ENCODE measurements at places on chromosomes 2 and 18.

DNA sequence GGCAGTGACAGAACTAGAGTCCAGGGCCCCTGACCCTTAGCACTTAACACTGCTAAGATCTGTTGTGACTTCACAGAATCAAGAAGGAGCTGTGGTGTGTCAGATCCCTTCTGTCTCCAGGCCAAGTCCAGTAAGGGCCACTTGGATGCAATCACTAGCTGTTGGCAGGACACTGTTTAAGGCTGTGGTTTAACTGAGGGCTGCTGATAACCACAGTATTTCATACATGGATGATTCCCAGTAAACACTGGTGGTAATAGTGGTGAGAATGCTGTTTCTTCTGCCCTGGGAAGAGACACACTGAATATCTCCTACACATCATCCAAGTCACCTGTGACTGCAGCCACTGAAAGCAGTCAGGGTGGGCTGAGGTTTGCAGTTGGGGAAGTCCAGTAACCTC, 77.7 kb upstream of the FBXO11 start:
- no peak for DNase-seq

DNA sequence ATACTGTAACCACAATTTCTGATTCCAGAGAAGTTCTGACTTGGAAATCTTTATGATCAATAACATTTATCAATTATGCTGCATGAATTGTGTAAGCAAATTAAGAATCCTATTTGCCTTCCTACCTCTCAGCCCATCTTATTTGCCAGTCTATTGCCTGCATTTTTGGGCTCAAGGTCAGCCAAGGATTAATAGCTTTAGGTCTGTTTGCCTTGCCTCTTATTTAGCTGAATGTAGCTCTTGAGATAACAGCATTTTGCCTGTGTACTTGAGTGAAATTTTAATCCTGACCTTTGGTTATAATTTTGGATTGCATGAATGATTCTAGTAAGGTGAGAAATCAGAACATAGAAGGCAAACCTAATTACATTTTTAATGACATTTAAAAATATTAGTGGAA, 51.2 kb downstream of the MYO3B start:
- no peak for DNase-seq

DNA sequence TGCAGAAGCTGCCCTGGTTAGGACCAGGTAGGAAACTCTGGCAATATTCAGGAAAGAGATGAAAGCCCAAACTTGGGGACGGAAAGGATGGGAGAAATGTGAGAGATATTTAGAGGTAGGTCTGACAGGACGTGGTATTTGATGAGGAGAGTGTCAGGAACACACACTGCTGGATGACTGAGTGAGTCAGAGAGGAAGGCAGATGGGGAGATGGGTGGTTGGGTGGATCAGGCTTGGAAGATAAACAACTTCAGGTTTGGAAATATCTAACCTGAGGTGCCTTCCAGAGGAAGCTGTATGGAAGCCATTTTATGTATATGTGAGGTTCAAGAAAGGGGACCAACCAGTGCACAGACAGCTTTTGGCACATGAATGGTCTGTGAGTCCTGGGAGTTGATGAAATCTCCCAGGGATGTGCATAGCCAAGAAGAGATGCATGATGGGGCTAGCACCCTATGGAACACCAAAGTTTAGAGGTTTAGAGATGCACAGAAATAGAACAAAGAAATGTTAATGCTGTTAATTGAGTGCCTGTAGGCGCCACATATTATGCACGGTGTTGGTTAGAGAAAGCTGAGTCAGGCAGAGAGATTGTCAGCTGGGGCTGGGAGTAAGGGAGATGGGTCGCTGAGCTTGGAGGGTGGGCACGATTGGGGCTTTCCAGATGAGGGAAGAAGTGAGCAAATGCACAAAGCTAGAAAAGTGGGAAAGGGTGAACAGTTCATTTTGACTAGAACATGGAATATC, 101.0 kb downstream of the VIT start:
- no peak for DNase-seq

DNA sequence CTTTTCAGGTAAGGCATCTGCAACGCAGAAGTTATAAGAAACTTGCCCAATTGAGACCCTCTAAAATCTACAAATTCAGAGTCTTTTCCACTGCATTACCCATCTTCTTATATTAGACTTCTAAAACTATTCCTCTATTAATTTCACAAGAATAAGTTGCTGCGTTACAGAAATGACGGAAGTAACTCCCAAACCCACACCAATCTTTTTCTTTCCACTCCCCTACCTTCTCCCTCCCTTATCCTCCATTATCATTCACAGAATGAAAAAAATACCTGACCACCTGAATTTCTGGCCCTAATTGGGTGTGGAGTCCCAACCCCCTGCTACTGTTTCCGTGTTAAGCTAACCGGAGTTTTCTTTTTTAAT, 689 bp downstream of the RPRD1A start:
- DNase-seq = no peak

- DNase-seq = no peak
These were observed 417.9 kb downstream of the PID1 start for GRCh38 chr2:228853151-228853550.

DNA sequence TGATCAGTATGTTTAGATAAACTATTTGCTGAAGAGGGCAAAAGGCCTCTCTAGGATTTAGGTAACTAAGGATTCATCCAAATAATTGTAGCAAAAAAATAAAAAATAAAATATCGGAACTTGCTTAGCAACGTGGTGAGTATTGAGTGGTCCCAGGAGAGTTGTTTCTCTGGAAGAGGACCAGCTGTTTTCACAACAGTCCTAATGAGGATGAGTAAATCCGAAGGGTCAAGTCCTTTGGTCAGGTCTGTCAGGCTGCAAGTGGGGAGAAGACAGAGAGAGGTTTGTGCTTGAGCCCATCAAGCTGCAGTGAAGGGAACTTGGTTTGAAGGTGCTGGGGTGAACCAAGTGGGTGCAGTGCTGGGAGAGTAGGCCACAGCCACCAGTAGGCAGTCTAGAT, 539.2 kb downstream of the SLC4A3 start:
- DNase-seq = no peak

DNA sequence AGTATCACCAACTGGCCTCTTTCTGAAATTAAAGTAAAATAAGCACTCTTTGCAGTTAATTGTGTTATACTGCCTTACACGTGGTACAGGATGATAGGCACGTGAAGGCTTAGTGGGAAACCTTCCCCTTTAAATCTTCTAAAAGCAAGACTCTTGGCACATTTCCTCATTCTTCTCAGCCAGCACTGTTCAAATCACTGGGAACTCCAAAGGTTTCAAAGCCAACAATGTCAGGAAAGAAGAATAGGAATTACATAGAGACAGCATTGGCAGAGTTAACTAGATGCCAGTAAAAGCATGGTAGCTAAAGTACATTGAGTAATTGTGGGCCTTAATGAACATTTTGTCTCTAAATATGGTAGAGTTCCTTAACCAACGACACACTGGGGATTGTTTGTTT, 96.4 kb downstream of the DTNA start:
- no peak for DNase-seq

- DNase-seq = no peak
These were observed 160.6 kb downstream of the DTNA start for GRCh38 chr18:34870555-34871310.

DNA sequence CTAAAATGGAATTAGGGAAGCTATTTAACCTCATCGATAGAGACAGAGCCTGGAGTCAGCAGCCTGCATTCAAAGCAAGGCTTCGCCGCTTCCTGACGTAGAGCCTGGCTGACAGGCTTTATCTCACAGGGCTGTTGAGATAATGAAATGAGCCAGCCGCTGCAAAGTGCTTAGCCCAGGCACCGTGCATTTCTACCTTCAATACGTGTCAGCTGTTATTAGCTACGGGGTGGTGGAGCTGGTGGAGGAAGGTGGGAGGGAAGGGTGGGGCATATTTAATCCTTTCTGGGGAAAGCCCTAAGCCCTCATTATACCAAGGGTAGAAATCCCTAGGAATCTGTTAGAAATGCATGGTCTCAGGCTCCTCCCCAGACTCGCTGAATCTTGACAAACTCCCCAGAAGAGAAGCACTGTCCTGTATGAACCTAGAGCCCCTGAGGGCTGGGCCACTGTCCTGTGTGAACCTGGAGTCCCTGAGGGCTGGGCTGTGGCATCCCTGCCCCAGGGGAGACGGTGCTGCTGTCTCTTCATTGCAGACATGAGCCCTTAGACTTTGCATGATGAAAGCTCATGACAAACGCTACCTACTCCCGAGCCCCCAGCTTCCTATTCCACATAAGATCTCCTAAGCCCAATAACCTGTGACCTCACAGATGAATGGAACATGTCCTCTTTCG, 72.4 kb downstream of the ALPK2 start:
- DNase-seq = no peak

DNA sequence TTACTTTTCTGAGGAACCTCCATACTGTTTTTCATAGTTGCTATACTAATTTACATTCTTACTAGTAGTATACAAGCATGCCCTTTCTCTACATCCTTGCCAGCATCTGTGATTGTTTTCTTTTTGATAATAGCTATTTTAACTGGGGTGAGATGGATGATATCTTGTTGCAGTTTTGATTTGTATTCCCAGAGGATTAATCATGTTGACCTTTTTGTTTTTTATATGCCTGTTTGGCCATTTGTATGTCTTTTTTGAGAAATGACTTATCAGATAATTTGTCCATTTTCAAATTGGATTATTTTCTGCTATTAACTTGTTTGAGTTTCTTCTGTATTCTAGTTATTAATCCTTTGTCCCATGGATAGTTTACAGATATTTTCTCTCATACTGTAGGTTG, 141.5 kb downstream of the UBR3 start:
- no peak for DNase-seq

- DNase-seq = no peak
These were observed 13.8 kb downstream of the CYP26B1 start for GRCh38 chr2:72133721-72134407.

DNA sequence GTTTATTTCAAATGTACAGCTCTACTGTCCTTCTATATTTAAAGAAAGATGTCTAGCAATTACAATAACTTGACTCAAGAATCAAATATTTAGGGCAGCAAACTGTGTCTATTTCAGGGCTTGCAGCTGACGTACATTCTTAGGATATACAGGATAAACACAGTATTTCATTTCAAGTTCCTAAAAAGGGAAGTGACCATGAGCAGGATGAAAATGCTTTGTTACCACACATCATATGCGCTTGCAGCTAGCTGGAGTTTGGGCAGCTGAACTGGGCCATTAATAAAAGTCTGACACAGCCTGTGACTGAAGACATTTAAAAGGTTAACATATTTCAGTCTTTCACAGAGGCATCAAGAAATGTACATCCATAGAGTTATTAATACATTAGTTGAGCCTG, 264.6 kb upstream of the TRIB2 start:
- DNase-seq = no peak

GRCh38 chr2:14120376-14120775, 512.1 kb upstream of the LRATD1 start:
- no peak for DNase-seq

DNA sequence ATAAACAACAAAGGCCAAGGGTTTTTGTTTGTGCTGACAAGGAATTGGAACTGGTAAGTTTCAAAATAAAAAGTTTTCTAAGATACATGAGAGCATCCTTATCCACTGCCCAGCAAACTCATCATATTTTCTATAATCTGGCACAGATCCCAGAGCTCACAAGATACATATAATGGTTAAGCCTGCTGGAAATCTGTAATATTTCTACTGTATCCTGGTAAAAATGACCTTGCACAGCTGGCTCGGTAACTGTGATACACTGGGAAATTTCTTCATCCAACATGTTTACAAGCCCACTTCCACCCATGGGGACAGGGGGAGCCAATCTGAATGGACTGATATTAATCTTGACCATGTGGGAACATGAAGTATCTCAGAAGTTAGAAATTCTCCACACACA, 425.4 kb upstream of the MMADHC start:
- DNase-seq = no peak

DNA sequence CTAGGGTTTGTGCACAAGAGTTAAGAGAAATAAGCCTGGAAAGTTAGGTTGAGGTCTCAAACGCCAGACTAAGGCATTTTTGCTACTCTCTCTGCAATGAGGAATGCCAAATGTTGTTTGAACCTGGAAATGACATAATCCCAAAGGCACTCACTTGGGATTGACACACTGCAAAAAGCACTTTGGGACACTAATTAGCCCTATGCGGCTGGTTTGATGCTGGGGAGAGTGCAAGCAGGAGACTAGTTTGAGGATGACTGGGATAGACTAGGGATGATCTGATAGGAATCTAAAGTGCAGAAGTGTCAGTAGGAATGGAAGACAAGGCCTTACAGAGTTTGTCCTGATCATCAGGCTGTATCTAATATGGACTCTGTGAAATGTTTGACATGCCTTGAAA, 469.0 kb downstream of the SLC4A3 start:
- no peak for DNase-seq

- no peak for DNase-seq
These were observed 219.6 kb downstream of the MBD2 start for GRCh38 chr18:54004828-54005227.

- no peak for DNase-seq
These were observed 283.1 kb downstream of the SUCLG1 start for GRCh38 chr2:84175970-84176369.

DNA sequence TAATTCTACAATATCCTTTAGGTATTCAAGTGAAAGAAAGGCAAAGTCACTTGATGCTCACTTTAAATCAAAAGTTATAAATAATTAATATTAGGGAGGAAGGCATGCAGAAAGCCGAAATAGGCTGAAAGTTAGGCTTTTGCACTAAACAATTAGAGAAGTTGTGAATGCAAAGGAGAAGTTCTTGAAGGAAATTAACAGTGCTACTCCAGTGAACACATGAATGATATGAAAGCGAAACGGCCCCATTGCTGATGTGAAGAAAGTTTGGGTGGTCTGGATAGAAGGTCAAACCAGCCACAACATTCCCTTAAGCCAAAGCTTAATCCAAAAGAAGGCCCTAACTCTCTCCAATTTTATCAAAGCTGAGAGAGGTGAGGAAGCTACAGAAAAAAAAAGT, 103.1 kb upstream of the CXCR4 start:
- no peak for DNase-seq

DNA sequence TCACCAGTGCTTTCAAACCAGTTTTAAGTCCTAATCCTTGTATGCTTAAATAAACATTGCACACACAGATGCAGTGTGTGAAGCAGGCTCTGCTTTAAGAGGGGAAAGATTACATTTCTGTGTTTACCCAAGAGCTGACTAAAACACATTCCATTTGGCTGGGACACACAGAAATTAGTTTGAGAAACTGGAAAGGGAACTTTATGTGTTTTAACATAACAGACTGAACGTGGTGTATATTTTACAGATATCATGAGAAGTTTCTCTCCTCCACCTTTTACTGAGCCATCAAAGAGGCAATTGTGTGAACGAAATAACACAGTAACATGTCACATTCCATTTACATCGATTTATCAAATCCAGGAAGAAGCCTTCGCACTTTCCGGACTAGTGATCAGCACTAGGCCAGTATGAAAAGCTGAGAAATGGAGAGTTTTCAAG, 121.8 kb downstream of the MAIP1 start:
- no peak for DNase-seq

- DNase-seq = no peak
These were observed 146.9 kb downstream of the TDRD15 start for GRCh38 chr2:21270708-21271122.

DNA sequence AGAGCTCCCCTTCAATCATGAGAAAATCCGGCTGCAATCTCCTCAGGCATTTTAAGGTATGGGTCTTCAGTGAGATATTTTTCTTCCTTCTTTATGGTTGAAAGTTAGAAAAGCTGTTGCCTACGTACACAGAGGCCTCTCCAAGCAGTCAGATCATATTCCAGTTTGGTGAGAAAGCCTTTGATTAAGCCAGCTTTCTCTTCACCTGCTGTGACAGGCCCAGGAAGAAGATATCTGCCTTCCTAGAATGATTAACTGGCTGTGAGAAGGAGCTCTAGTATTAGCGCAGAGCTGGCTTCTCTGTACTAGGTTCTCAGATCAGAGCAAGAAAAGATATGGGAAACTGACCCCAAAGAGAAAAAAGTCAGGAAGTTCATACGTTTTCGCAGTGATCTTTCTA, 585.0 kb upstream of the CHAC2 start:
- no peak for DNase-seq

- DNase-seq = no peak
These were observed 921.0 kb upstream of the SLC39A10 start for GRCh38 chr2:194735837-194736542.
